ENCODE measurements at places on chromosomes 5 and 9. TPM values are rescaled to one million over a fixed set of nuclear protein-coding genes. Genes with fewer than 3 reads are reported as not detected.

DNA sequence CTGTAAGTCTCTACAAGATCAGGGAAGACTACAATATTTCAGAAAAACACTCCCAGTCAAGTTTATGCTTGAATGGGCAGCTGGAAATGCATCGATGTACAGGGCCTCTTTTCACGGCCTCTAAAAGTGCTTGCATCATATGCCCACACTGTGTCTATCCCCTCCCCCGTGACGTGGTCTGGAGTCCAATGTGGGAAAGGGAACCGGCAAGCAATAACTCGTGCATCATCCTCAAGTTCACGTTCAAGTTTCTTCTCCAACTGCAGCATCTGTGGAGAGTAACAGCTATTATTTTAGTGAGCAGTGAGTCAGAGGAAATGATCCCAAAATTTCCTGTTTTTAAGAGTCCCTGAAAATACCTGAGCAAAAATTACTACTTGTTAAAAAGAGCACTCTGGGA, 22.3 kb downstream of the ATPSCKMT start:
- no peak for DNase-seq

DNA sequence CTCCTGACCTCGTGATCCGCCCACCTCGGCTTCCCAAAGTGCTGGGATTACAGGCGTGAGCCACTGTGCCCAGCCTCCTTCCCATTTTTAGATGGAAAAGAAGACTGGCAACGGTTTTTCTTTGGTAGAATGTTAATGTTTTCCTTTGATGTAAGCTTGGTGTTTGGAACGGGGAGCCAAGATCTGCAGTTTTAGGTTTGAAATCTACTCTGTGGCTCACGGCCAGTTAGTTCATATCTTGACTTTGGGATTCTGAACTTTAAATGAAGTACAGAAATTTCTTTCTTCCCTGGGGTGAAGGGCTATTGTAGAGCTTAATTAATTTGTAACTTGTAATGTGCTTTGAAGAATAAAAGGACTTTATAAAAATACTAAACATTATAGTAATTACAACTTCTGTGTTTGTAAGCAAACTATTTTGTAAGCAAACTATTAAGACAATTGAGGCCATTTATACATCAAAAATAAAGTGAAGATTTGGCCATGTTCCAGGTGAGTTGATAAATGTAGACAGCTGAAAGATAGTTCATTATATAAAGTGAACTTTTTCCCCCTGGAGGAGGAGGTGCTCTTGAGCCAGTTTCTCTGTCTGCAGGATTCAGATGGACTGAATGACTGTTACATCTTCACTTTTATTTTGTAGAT, 117.1 kb upstream of the TUT7 start:
- DNase-seq = no peak

DNA sequence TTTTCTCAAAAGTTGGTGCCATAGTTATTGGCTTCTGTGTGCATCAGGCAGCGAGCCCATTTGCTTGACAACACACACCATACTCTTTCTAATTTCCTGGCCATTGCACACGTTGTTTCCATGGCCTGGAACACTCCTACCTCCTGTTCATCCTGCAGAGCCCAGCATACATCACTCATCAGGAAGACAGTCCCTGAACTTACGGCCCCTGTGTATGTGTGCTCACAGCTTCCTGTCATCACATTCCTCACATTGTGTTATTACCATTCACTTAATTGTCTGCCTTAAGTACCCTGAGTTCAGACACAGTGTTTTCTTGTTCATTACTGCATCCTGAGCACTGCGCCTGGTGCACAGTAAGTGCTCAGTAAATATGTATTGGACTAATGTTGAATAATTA, 355.9 kb downstream of the PRELID2 start:
- no peak for DNase-seq

Gene TAF1L
- total RNA-seq = not detected

Gene SLC6A7
- not detected for total RNA-seq

Gene CD14
- total RNA-seq = 70.8 TPM

DNA sequence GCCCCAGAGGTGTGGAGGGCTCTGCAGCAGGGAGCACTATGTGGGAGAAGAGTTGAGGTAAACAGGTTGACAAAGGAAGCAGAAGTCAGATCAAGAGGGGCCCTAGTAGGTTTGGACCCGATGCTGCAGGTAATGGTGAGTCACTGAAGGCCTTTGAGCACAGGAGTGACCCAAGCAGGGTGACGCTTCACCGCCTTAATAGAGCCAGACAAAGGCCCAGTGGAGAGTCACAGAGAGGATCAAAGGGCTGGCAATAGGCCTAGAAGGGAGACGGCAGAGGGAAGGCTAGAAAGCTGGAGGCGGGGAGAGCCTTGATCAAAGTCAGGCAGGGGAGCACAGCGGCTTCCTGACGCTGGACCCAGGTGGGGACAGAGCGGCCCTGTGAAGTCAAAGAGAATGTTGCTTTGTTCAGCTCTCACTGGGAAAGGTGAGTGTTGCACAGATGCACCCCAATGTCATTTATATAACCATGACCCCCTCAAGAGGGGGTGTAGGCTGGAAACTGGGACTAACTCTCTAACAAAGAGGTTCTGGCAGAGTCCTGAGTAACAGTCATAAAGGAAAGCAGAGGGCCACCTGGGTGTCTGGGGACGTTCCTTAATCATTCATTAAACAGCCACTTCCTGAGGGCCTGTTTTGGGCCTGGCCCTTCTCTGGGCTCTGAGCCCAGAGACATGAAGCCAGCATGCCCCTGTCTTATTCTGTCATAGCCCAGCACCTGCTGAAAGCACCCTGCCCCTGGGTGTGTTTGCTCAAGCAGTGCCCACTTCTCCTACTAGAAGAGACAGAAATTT, 9.8 kb upstream of the CPLX2 start:
- no peak for DNase-seq

GRCh38 chr9:78210841-78211301, 25.0 kb upstream of the CEP78 start:
- DNase-seq = no peak

GRCh38 chr9:105219291-105219805, 25.1 kb upstream of the SLC44A1 start:
- DNase-seq = no peak

- no peak for DNase-seq
Measured at GRCh38 chr9:93452710-93453046, 703 bp downstream of the FAM120AOS start.

DNA sequence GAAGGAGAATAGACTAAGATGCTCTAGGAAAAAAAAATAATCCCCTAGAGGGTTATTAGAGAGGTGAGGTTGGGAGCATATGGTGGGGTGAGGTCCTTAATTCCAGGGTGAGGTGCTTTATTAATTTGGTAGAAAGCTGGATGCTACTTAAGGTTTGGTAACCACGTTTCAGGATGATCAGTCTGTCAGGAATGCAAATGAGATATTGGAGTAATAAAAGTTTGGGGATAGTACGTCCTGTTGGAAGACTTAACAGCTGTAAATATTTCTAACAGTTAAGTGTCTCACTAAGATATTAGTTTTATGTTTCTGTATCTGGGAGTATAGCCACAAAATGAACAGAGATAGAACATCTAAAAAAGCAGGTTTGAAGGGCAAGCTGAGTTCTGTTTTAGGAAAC, 578.9 kb downstream of the CETN3 start:
- DNase-seq = no peak

Gene FYB1
- 8.1 TPM for total RNA-seq

Gene XPA
- 10.5 TPM for total RNA-seq

GRCh38 chr9:109033941-109034700, 20.8 kb upstream of the CTNNAL1 start:
- DNase-seq = no peak

DNA sequence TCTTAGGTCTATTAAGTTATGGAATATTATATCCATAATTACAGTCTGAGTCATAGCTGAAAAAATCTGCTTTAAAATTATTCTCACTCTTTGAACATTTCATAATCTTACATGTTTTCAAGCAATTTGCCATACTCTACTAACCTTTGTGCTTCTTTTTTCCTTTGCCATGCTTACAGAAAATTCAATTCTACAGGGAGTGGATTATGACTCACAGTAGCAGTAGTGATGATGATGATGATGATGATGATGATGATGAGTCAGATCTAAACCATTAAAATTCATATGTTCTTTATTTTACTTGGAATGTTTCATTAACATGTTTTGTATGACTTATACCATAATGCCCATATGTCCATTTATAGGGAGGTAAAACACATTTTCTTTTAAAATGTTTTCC, 207.1 kb downstream of the VPS13A start:
- DNase-seq = no peak

Gene PCDHA7
- 0.12 TPM for total RNA-seq

DNA sequence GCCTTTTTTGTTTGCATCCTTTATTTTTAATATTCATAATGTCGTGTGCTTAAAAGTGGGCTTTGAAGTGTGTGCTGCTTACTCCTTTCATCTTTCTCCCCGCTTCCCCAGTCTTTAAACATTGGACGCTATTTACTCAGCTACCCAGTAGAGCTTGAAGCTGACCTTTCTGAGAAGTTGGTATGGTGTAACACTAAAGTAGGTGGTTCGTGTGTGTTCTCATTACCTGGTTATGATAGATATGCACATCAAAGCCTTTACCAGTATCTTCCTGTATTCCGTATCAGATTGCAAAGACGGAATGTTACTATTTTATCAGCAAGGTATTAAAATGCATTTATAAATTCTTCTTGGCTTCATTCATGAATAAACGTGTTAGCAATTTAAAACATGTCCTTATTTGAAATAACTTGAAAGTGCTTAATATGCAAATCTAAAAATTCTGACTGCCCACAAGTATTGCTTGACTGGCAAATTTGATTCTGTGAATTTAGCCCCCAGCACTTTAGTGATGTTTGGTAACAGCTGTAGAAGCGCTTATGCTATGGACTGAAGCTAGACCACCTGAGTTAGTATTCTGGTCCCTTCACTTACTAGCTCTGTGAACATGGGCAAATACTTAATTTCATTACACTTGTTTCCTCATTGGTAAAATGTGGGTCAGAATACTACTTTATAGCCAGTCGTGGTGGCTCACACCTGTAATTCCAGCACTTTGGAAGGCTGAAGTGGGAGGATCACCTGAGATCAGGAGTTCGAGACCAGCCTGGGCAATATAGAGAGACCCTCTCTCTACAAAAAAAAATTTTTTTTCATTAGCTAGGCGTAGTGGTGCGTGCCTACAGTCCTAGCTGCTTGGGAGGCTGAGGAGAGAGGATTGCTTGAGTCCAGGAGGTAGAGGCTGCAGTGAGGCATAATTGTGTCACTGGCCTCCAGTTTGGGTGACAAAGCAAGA, 1.7 kb downstream of the RRAGA start:
- DNase-seq = no peak

Gene PKD2L2
- total RNA-seq = 0.32 TPM

Gene SPOCK1
- 186 TPM for total RNA-seq

DNA sequence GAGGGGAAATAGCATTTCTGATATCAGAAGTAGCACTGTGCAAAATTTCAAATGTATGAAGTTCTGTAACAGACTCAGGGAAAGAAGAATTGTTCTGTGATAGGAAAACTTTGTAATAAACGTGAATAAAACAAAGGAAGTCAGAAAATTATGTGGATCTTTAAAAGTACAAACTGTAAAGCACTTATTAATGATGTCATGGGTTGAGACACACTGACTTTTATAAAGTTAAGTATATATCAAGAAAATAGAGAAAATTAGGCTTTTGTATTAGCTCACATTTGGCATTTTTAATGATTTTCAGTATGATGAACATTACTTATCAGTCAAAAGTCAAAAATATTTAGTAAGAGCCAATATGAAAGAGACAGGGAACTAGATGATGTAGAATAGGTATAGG, 1081.7 kb upstream of the EDIL3 start:
- DNase-seq = no peak

GRCh38 chr5:109246395-109246794, 163.4 kb downstream of the PJA2 start:
- DNase-seq = no peak

DNA sequence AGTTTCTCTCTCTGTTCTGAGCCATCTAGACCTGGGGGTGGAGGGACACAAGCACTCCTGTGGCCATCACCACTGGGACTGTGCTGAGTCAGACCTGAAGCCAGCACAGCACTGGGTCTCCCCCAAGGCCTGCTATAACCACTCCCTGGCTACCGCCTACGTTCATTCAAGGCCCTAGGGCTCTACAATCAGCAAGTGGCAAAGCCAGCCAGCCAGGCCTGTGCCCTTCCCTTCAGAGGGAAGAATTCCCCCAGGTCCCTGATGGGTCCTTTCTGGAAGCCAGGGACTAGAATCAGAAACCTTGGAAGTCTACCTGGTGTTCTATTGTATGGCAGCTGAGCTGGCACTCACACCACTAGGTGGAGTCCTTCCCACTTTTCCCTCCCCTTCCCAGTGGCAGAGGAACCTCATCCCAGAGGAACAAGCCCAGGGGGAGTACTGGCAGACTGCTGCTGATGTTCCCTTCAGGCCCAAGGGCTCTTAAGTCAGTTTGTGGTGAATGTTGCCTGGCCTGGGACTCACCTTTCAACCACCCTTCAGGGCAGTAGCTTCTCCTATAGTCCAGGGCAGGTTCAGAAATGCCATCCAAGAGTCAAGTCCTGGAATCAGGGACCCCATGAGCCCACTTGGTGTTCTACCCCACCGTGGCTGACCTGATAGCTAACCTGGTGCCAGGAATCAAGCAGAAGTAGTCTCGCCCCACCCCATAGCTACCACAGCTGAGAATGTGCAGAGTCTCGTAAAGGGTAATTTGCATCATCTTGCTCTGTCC, 20.0 kb downstream of the JMY start:
- no peak for DNase-seq

GRCh38 chr5:56527174-56527573, 288.2 kb upstream of the MAP3K1 start:
- no peak for DNase-seq

DNA sequence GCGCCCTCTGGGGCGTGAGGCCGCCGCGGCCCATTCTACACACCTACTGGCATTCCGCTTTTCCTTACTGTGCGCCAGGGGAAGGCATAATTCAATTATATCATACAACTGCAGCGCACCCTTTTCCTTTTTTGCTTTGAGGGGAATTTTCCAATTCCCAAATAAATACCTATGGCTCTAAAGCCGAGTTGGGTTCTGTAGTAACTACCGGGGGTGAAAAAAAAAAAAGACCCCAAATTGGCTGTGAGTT, 34.1 kb upstream of the NFIB start:
- DNase-seq = no peak

DNA sequence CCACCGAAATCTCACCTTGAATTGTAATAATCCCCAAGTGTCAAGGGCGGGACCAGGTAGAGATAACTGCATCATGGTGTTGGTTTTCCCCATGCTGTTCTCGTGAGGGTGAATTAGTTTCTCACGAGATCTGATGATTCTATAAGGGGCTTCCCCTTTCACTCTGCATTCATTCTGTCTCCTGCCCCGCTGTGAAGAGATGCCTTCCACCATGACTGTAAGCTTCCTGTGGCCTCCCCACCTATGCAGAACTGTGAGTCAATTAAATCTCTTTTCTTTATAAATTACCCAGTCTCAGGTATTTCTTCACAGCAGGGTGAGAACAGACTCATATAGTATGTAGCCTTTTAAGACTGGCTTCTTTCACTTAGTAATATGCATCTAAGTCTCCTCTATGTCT, 128.1 kb upstream of the NR5A1 start:
- no peak for DNase-seq

GRCh38 chr5:174090129-174090528, 44.6 kb downstream of the NSG2 start:
- DNase-seq = no peak

Gene DMRT3
- total RNA-seq = not detected

Measured in right cardiac atrium (tissue), 5 donors.